ENCODE measurements at places on chromosomes 16 and 17. TPM values are rescaled to one million over a fixed set of nuclear protein-coding genes. Genes with fewer than 3 reads are reported as not detected.
A peak's percentile ranks its signal among the peaks of the same experiment; 100 is the strongest.

DNA sequence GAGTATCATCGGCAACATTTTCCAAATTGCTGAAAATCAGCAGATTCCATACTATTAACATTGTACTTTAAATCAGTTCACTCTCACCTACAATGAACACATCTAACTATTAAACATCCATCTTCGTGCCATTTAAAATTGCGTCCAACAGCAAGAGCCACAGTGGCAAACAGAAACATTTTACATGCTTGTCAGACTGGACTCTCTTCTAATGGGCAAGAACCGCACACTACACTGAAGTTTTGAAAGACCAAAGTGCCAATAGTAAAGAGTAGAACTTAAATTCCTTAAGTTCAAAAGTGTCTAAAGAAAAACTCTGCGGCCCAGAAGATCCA, 652 bp downstream of the RPS15A start:
- DNase-seq, result no peak

DNA sequence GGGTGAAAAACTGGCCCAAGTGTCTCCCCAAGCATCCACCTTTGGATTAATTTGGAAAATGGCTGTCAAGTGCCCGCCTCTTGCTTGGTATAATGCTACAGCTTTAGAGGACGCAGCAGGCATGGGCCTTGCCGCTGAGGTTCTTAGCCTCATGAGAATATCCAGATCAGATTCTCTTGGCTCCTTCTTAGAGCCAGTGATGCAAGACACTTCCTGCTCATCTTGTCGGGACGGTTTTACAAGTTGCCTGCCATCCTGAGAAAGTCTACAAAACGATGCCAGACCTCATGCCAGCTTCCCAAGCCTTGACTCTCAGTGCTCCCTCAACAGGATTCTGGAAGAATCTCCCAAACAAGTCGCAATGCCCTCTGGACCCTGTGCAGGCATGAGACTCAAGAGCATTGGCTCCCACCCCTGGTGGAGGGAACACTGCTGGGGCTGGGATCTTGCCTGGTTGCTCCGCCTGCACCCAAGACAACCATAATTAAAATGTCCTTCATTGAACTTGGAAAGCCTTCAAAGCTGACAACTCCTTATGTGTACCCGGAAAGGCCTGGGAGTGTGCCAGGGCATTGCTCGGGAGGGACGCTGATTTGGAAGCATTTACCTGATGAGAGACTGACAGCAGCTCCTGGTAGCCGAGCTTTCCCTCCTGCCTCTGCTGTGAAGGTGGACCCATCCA, 25.8 kb upstream of the STH start:
- DNase-seq, result no peak

GRCh38 chr16:2514333-2515179, 804 bp downstream of the ATP6V0C start:
- no peak for DNase-seq

DNA sequence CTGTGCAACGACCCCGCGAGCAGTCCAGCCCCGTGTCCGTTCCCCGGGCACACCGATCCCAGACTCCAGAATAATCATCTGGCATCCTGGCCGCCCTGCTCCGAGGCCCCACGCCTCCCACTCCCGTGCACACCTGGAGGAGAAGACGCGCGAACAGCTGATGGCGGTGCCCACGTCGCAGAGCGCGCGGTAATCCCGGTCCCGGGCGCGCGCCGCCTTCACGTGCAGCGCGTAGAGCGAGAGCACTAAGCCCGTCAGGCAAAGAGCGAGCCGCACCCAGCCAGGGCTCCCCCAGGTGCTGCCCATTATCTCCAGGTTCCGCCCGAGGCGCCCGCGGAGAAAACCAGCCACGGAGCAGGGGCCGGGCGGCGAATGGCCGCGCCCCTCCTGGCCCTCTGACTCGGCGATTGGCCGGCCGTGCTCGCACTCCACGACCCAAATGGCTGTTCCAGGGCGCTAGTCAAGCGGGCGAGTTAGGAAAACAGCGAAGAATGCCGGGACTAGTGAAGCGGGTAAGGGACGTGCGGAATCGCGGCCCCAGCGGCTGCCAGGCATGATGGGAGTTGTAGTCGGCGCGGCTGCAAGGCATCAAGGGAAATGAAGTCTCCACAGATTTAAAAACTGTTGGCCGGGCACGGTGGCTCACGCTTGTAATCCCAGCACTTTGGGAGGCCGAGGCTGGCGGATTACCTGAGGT, at the start of gene VKORC1:
Gene VKORC1, minus strand, starts transcription at position 374 of the 697 bp plus-strand sequence. Its CDS starts 68 bp downstream, at position 306.
- peak; percentile 97 for DNase-seq

DNA sequence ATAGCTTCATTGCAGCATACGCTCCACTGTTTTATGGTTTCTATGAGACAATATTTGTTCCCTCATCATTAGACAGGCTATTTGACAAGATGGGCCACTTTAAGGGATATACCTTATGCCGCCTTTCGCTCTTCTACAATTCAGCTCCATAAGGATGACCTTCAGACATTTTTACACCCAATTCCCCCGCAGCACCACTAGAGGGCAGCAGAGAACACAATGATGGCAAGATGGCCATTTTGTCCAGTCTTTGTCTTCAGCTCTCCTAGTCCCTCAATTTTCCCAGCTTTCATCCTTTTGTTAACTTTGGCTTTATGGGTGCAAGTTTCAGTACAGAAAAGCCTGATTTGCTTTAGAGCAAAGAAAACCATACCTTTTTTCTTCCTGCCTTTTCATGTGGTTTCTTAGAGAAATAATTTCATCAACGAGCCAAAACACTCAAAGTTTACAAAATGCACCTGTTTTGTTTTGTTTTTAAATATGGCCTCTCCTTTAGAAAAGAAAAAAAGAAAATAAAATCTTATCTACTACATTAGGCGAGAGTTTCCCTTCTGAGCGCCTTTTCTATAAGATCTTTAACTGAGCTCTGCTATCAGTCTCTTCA, 355.3 kb downstream of the TOX3 start:
- DNase-seq, result no peak

DNA sequence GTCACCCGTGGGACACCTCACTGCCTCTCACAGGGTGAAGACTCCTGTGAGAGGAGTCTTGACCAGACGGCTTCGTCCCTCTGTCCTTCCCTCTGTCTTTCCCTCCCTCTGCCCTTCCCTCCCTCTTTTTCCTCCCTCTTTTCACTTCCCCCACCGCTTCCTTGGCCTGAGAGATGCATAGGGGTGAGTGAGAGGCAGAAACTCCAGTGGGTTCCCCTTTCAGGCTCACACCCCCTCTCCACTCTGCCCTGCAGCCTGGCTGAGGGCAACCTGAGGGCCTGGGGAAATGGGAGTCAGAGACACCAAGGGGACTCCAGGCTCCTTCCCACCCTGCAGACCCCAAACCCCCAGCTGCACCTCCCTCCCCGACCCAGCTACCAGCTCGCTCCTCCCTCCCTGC, 14.6 kb upstream of the KRT17 start:
- peak; percentile 11 for DNase-seq

DNA sequence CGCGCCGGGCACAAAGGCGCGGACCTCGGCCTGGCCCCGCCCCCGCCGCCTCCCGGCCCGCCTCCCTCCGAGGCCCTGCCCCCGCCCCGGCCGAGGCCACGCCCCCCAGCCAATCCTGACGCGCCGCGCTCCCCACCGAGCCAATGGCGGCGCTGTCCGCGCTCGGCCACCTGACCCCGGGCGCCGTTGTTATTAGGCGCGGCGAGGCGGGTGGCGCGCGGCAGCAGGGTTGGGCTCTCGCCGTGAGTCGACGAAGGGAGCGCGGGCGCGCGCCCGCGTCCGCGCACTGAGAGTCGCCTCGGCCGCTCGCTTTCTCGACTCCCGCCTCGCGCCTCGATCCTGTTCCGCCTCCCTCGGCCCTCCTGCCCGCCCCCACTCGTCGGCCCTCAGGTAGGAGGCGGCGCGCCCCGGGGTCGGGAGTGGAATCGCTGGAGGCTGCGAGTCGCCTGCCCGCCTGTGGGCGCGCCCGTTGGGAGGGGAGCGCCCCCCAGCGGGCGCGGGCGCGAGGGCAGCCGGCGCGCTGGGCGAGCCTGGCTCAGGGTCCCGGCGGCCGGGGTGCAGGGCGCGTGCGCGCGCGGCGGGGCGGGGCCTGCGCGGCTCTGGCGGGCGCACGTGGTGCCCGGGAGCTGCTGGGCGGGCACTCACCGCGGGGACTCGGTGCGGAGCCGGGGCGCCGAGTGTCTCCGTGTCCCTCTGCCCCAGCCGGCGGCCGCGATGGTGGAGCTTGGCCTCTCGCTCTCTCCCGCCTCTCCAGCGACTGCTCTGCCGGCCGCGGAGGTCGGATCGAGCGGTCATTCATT, 405 bp upstream of the CBLN1 start:
- peak; percentile 89 for DNase-seq

DNA sequence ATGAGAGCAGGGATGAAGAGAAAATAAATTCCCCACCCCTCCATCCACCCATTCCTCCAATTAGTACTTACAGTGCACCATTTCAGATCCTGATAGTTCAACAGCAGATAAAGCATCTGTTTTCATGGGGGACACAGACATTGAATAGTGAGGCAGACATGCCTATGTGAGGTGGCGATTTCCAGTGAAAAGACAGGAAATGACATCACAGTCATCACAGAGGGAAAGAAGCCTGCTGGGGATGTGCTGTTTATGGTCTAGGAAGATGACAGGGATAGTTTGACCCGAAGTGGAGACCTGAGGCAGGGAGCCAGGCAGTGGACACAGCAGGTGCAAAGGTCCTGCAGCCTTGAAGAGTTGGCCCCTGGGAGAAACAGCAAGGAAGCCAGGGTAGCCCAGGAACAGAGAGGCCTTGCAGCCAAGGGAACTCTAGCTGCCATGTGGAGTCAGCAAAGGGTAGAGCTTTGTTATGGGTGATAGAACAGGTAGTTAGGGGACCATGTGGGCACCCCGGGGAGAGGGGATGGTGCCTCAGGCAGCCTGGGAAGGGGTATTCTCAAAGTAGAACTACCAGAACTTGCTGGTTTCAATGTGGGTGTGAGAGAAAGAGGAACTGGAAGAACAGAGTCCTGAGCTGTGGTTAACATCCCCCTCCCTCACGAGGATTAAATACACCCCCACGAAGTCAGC, 256.6 kb downstream of the CPPED1 start:
- no peak for DNase-seq

- DNase-seq, result no peak
Observed at GRCh38 chr17:48809182-48809581, 7.8 kb downstream of the TTLL6 start.

DNA sequence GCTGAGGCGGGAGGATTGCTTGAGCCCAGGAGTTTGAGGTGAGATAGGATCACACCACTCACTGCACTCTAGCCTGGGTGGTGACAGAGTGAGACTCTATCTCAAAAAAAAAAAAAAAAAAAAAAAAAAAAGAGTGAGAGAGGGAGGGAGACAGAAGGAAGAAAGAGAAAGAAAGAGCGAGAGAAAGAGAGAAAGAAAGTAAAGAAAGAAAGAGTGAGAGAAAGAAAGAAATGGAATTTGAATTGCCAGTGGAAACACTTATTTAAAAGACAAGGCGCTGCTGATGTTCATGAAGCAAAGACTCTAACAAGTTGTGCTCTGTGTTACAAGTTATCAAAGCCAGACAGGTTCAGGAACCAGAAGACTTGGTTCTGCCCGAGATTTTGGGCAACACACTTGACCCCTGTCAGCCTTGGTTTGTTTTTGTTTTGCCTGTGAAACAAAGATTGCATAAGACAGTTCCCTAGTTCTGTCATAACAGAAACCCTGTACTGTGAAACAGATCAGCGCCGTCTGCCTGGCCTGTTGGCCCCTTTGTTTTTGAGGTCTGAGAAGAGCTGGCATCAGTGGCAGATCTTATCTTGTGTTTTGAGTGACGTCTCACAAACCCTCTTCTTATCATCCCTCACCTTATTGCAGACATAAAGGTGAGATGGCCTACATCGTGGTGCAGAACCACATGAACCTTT, 55.4 kb upstream of the ENDOV start:
- DNase-seq, result no peak

DNA sequence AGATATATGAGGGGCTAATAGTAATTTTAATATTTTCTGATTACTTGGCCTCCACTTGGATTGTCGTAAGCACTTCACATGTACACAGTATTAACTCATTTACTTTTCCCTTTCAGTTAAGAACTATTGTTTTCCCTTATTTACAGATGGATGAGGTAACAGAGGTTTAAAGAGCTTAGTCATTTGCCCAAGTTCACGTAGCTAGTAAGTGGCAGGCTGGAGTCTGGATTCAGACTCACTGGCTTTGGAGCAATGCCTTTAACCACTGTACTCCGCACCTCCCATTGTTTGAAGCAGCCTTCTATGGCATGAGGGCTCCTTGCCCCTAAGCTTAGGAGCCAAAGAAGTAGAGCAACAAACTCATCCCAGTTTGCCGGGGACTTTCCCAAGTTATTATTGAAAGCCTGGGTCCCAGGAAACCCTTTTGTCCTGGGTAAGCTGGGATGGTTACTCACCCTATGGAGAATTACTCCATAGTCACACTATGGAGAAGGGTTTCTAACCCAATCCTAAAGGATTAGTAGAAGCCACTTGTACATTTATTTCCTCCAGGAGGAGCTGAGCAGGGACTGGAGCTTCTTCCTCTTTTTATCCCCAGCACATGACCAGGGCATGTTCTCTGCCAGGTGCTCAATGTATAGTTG, 12.3 kb downstream of the FOXL1 start:
- no peak for DNase-seq

DNA sequence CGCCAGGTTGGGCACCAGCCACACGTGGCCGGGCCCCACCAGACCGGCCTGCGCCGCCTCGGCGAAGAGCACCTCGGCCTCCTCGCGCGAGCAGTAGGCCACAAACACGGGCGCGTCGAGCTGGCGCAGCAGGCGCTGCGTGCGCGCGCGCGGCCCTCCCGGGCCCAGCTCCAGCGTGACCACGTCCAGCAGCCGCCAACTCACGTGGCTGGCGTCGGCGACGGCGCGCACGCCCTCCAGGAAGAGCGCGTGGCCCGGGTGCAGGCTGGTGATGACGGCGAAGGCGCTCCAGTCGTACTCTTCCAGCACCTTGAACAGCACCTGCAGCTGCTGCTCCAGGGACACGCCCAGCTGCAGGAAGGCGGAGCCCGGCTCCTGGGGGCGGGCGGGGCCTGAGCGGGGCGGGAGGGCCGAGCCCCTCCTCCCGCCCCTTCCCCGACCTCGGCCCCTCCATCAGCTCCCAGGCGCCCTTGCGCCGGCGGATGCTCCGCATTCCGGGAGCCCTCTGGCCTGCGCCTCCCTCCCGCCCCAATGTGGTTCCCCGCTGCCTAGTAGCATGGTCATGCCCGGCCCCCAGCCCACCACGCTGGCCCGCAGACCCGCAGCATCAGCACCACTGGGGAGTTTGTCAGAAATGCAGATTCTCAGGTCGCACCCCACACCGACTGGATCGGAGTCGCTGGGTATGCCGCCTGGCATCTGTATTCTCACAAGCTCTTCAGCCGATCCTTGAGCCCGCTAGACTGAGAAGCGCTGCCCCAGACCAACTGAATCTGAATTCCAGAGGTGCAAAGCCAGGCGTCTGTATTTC, 7.2 kb downstream of the GRIN2C start:
- DNase-seq, result peak; percentile 51

GRCh38 chr16:1973461-1974156, 1.8 kb downstream of the TBL3 start:
- no peak for DNase-seq

GRCh38 chr16:25014500-25015147, 545 bp downstream of the ARHGAP17 start:
- peak; percentile 72 for DNase-seq

Gene MYH11
- 17.9 TPM for total RNA-seq

Gene ADCY9
- total RNA-seq, result 48.2 TPM

Gene PGP
- total RNA-seq, result 35.1 TPM

Gene EMC6
- total RNA-seq, result 65.5 TPM

Gene MYCBPAP
- total RNA-seq, result 0.81 TPM

Gene ARL5C
- not detected for total RNA-seq

Gene NRN1L
- 0.54 TPM for total RNA-seq

Gene KRT33B
- total RNA-seq, result not detected

Gene PRAC2
- not detected for total RNA-seq

All from Right ventricle myocardium inferior (tissue), 1 donor.